ENCODE measurements at places on chromosomes 5 and 9.
A peak's percentile ranks its signal among the peaks of the same experiment; 100 is the strongest.

- no peak for DNase-seq
Measured at GRCh38 chr5:151191661-151192060, 32.2 kb downstream of the CCDC69 start.

GRCh38 chr5:181212934-181213333, 7.9 kb upstream of the TRIM7 start:
- DNase-seq: no peak

DNA sequence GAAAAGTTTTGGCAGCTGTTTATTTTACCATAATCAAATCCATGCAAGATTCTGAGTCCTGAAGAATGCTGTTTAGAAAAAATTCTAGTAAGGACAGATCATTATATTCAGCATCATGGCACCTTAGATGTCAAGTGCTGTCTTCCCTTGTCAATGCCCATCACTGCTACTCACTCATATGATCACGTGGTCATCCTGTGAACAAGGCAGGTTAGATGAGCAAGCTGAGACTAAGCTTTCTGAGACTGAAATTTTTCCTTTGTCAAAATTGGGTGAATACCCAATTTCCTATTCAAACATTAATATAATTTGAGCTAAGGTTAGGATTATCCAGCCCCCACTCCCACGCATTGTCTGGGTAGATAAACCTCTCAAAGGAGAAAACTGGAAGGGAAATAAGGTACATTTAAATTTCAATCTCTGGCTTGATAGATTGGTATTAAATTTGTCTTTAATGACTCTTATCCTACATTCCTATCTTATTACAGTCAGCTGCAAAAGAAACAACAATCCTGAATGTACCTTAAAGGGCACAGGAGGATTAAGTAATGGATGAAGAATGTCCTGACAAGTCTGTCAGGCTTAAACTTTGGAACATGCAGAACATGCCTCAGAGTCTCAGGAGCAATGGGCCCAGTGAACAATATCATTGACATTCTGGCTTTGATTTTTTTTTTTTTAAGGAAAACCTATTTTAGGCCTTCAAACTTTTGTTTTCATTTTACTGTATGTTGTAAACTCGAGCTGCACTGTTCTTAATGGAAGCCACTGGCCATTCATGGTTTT, 148.7 kb upstream of the RANBP3L start:
- no peak for DNase-seq

DNA sequence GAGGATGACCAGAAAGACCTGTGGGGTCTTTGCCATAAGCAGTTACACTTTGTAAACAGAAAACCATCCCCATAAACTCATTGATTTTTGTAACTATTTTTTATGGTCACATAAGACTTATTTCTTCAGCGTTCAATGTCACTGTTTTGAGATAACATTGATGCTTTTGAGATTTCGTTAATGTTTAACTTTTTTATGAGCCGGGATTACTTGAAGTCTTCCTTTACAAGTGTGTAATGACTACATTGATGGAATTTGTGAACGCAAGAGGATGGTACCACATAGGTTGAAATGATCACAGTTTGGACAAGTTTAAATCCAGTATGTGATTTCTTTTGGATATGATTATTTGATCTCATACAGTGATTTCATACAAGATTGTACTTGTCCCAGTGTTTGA, 1.8 kb downstream of the SLC12A2 start:
- no peak for DNase-seq

- no peak for DNase-seq
Measured at GRCh38 chr5:94906750-94907149, 288.3 kb downstream of the SLF1 start.

- no peak for DNase-seq
Measured at GRCh38 chr9:82308836-82309235, 320.3 kb downstream of the SPATA31D1 start.

DNA sequence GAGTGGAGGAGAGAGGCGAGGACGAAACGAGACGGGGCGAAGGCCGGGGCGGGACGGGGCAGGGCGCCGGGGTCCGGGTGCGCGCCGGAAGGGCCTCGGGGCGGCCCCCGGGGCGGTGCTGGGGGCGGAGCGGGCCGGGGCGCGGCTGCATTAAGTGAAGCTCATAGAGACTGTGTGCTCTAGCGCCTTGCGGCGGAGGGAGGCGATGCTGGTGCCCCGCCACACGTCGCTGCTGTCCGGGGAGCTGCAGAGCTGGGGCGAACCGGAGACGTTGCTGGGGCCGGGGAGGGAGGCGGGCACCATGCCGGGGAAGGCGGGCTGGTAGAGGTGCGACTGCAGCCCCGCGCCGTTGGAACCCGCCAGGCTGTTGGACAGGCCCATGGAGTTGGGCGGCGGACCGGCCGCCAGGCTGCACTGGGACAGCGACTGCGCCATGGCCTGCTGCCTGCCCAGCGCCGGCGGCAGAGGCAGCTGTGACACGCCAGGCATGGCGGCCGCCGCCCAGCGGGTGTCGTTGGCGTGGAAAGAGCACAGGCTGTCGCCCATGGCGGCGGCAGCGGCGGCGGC, 8.3 kb downstream of the OTP start:
- peak; percentile 86 for DNase-seq

DNA sequence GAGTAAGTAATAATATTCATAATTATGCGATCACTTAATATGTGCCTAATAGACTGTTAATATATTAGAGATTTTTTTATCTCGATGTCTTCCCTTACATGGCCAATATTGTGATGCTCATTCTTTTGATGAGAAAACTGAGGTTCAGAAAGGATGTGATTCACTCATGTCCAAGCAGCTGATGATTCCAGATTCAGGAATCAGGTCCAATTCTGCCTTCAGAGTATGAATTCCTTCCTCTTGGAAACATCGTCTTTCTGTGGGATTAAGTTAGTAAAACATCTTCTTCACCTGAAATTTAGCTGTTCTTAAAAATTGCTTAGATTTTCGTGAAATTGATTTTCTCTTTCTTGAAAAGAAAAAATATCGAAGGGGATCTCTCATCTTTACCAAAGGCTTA, 242.5 kb upstream of the RFX3 start:
- DNase-seq: no peak

DNA sequence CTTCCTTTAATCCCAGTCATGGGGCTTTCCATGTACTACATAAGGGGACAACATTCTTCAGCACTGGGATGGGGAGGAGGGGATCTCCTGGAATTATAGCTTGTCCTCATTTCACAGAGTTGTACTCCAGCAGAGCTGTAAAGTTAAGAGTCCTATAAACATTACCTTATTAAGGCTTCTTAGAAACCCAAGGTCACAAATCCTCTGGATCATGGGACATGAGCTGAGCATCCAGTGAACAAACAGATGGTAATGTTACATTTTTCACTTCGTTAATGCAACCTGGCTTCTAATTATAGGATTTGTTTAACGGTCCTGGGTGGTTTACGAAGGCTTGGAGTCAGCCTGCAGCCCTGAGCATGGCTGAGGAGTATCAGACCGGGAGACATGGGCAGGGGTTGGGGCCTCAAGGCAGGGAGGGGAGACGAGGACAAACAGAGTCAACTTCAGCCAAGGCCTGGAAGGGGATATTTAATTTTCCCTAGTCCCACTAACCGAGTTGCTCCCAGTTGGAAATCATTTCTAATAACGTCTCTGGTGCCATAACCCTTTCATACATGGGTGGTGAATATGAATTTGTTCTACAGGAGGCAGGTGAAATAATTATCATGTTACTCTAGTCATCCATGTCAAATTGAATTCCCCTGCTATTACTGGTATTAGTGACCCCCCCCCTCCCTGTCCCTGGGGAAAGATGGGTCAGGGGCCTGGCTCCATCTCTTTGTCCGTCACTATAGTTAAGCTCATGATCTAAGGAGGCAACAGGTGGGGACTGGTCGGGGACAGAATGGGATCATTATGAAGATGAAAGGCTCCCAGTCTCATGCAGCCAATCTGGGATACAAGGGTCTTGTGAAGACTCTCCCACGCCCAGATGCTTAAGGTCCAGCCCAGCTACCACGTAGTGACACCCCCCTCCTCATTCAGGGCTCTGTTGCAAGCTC, 10.7 kb upstream of the IL17B start:
- no peak for DNase-seq

DNA sequence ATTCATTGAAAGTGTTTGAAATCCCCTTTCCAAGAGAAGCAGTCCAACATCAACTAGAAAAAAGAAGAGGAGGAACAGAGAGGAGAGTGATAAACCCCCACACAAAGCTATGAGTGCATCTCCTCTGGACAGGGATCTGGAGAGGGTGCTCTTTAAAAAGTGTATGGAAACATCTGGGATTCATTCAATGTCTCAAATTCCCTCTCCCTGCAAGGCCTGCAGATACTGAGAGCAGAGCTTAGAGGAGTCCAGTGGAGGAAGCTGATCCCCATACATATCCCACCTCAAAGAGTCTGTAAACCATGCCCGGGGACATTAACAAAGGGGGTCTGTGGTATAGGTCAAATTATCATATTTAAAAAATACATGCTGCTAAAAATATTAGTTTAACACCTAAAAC, 2.2 kb downstream of the SPOCK1 start:
- no peak for DNase-seq

- no peak for DNase-seq
Measured at GRCh38 chr5:73339051-73339575, 109.5 kb downstream of the FOXD1 start.

DNA sequence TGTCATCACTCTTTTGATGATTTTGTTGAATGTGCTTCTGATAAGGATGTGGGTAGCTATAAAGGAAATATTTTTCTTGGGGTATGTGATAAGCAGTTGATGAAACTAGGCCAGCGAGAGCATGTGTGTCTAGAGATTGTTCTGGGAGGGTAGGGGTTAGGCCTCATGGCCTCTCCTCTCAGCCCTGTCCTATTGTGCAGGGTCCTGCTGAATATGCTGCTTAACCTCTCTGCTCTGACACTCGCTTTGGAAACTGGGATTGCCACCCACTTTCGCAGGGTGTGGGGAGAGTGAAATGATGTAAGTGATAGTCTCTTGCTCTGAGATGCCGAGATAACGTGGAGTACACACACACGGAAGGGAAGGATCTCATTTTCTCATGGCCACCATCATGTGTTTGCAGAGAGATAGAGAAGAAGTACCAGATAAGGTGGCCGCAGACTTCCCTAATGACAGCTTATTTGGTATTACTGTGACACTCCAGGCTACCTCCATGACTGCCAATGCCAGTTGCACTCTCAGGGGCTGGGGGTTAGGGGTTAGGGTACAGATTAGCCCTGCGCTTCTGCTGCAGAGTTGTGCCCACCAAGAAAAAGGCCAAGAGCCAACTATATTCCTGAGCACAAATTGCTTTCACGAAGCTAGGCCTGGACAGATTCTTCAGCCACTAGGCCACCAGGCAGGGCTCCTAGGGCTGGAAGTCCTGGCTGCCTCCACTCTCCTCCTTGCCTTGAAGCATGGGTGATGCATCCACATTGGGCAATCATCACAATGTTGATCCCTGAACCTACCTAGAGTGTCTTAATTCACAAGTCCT, 25.2 kb upstream of the TNFAIP8 start:
- no peak for DNase-seq

GRCh38 chr9:136799079-136799853, 3.1 kb downstream of the CCDC183 start:
- DNase-seq: peak; percentile 52

DNA sequence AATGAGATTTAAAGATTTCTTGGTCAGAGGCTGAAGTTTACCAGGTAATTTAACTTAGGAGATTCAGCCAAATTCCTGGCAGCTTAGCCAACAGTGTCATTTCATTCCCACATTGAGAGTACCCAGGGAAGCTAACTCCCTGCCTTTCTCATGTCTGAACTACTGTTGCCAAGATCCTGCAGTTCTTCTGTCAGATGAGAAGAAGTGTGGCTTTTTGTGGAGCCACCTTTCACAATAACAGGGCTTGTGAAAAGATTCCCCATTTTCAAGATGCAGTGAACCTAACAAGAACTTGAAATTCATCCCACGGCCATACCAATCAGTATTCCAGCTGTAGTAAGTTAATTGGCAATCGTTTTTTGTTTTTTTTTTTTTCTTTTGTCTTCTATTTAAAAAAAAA, 176.4 kb downstream of the XRCC4 start:
- no peak for DNase-seq

DNA sequence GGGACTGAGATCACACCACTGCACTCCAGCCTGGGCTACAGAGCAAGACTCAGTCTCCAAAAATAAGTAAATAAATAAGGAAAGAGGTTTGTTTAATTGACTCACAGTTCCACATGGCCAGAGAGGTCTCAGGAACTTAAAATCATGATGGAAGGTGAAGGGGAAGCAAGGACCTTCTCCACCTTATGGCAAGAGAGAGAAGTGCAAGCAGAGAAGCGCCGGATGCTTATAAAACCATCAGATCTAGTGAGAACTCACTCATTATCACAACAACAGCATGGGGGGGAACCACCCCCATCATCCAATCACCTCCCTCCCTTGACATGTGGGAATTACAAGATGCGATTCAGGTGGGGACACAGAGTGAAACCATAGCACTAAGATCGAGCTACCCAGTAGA, 22.8 kb upstream of the RGMB start:
- no peak for DNase-seq

DNA sequence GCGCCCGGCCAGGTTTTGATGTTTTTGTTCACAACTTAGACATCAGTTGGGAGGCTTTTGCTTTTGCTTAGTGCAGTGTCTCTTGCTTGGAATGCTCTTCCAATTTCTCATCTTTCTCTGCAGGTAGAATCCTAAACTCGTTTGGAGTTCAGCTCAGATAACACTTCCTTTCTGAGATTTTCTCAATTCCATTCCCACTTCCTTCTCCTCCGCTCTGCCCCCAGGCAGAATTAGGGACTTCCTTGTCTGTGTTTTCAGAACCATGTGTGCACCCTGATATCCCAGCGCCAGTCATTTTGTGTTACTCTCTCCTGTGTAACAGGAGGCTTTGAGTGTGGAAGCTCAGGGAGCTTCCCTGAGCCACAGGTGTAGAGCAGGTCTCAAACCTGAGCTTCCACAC, 171.0 kb downstream of the INSYN2B start:
- no peak for DNase-seq

DNA sequence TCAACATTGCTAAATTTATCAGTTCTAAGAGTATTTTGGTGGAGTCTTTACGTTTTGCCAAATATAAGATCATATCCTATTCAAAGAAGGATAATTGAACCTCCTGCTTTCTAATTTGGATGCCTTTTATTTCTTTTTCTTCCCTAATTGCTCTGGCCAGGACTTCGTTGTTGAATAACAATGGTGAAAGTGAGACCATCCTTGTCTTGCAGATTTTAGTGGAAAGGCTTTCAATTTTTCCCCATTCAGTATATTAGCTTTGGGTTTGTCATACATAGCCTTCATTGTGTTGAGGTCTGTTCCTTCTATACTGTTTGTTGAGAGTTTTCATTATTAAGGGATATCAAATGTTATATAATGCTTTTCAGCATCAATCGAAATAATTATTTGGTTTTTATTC, 1974.2 kb upstream of the ACO1 start:
- no peak for DNase-seq
